ENCODE measurements at places on chromosomes 3 and 15.

DNA sequence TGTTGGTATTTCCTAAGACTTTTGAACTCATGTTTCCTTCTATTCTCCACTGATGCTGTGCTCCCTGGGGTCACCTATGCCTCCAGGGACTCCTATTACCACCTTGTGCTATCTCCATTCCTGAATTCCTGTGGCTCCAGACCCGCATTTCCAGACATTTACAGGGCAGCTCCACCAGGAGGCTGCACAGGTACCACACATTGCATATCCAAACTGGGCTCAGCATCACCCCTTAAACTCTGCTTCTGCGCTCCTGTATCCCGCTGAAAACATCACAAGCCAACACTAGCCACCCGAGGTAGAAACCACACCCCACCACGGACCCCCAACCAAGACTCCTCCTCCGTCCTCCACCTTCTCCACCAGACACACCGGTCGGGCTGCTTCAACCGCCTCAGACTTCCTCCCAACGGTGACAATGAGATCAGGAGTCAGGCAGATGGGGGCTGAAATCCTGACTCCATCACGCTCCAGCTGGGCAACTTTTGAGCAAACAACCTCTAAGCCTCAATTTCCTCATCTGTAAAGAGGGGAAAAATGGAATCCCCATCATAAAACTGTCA lies 10.4 kb downstream of the TNK2 start:
- H3K36me3 ChIP-seq: no peaks in the 10 kb centered on the region
- H3K4me1 ChIP-seq: peaks cover 26% of the 10 kb centered on the region
- no peak overlapping the region for H3K27ac ChIP-seq
- DNase-seq: no peak
- no peaks in the 10 kb centered on the region for H3K27me3 ChIP-seq

DNA sequence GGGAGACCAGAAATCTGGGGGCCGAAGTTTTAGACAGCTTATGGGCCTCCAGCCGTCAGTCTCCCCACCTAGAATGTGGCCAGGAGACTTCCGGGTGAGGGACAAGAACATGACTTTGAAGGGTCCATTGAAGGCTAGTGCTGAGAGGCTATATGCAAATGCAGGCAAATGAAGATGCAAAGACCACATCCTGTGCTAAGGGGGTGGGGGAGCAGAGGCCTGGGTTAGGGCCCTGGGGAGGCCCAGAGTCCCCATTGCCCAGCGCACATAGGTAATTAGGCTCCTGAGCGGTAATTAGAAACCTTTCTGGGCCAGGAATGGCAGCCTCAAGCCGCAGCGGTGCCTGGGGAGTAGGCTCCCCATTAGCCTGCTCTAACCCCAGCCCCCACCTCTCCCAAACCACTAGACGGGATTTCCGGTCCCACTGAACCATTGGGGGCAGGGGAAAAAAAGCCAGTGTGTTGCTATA lies 6.8 kb downstream of the CSK start:
- no peaks in the 10 kb centered on the region for H3K36me3 ChIP-seq
- peaks cover 57% of the 10 kb centered on the region for H3K4me1 ChIP-seq
- DNase-seq: no peak
- H3K27ac ChIP-seq: peak overlapping the region; percentile 49
- no peaks in the 10 kb centered on the region for H3K27me3 ChIP-seq
- H3K4me3 ChIP-seq: no peak overlapping the region

- peak overlapping the region; percentile 87 for H3K27ac ChIP-seq
- H3K4me3 ChIP-seq: peak overlapping the region; percentile 80
- DNase-seq: no peak
- H3K27me3 ChIP-seq: no peaks in the 10 kb centered on the region
- no peaks in the 10 kb centered on the region for H3K36me3 ChIP-seq
These were observed 16.4 kb downstream of the MYL3 start for GRCh38 chr3:46846624-46847542.

- H3K4me1 ChIP-seq: no peaks in the 10 kb centered on the region
- no peak overlapping the region for H3K4me3 ChIP-seq
- no peak for DNase-seq
- H3K27me3 ChIP-seq: no peaks in the 10 kb centered on the region
- no peak overlapping the region for H3K27ac ChIP-seq
These were observed 242.9 kb upstream of the BCHE start for GRCh38 chr3:166080096-166080495.

GRCh38 chr3:132009241-132009640 lies 25.6 kb downstream of the CPNE4 start:
- no peak overlapping the region for H3K27ac ChIP-seq
- no peak for DNase-seq
- no peak overlapping the region for H3K4me3 ChIP-seq
- no peaks in the 10 kb centered on the region for H3K27me3 ChIP-seq
- H3K4me1 ChIP-seq: no peaks in the 10 kb centered on the region

DNA sequence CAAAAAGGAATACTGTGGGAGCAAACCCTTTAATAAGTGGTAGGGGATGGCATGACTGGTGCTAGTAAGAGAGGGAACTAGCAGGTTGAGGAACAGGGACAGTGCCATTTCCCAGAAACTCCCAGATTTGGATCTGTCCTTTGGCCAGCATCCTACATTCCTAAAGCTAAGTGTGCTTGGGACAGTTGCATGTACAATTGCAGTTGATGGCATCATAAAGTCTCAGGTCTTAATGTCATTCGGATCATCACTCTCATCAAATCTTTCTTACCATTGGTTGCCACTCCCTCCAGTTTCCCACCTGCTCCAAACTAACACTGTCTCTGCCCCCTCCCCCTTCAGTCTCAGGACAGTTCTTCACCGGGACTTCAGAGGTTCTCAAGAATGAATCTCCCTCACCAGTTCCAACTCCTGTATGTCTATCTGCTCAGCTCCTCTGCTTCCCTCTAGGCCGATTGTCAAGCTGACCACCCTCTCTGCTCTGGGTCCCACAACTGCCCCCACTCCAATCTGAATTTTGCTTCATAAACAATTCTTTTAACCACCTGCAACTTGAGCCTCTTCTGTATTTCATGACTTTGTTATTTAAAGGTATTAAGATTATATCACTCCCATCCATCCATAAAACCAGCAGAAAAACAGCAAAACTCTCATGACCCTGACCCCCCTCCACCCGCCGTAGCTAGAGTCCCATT lies 260.8 kb downstream of the CGGBP1 start:
- peaks cover 2% of the 10 kb centered on the region for H3K27me3 ChIP-seq
- DNase-seq: no peak
- H3K4me3 ChIP-seq: no peak overlapping the region
- no peak overlapping the region for H3K27ac ChIP-seq

DNA sequence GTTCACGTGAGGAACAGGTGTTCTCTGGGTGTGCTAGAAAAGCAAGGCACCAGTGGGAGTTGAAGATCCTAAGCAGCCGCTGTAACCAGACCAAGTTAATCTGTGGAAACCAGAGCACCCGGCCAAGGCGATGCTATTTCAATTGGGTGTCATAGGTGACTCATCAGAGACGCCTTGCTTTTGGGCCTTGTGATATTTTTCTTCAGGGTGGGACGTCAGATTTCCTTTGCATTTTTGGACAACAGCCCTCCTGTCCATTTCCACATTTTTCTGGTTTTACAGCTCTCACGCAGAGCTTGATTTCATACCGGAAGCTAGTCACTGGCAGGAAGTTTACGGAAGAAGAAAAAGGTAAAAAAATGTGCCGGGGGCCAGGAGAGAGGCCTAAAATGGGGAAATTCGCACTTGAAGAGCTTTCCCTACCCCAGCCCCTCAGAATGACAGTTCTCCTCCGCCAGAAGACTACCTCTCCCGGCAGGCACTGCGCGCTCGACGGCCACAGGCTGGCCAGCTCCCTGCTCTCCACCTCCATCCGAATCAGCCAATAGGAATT lies 471 bp upstream of the KBTBD8 start:
- H3K27me3 ChIP-seq: no peaks in the 10 kb centered on the region
- H3K4me3 ChIP-seq: peak overlapping the region; percentile 21
- H3K36me3 ChIP-seq: no peaks in the 10 kb centered on the region

DNA sequence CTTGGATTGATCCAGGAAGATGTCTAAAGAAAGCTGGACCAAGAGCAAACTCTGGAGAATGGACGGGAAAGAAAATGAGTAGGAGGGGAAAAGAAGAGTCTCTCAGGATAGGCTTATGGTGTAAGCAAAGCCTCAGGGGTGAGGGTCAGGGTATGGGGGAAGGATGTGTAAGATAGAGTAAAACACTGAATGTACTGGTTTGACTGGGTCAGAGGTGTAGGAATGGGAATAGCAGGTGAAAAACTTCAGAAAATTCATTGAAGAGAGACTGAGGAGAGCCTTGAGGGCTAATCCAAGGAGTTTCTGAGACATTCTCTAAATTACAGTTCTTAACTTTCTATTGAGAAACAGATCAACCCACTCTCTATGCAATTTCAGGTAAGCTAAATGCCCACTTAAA lies 857.3 kb downstream of the FHIT start:
- no peaks in the 10 kb centered on the region for H3K36me3 ChIP-seq
- DNase-seq: no peak

GRCh38 chr3:13415997-13416793 lies 3.9 kb downstream of the NUP210 start:
- DNase-seq: no peak
- no peak overlapping the region for H3K4me3 ChIP-seq
- H3K36me3 ChIP-seq: no peaks in the 10 kb centered on the region
- H3K27me3 ChIP-seq: no peaks in the 10 kb centered on the region
- H3K4me1 ChIP-seq: peaks cover 5% of the 10 kb centered on the region
- no peak overlapping the region for H3K27ac ChIP-seq

GRCh38 chr3:111972891-111973290 lies 5.9 kb upstream of the ABHD10 start:
- H3K27me3 ChIP-seq: no peaks in the 10 kb centered on the region
- H3K27ac ChIP-seq: no peak overlapping the region
- peaks cover 14% of the 10 kb centered on the region for H3K36me3 ChIP-seq
- no peak for DNase-seq
- H3K4me1 ChIP-seq: no peaks in the 10 kb centered on the region
- H3K4me3 ChIP-seq: no peak overlapping the region

DNA sequence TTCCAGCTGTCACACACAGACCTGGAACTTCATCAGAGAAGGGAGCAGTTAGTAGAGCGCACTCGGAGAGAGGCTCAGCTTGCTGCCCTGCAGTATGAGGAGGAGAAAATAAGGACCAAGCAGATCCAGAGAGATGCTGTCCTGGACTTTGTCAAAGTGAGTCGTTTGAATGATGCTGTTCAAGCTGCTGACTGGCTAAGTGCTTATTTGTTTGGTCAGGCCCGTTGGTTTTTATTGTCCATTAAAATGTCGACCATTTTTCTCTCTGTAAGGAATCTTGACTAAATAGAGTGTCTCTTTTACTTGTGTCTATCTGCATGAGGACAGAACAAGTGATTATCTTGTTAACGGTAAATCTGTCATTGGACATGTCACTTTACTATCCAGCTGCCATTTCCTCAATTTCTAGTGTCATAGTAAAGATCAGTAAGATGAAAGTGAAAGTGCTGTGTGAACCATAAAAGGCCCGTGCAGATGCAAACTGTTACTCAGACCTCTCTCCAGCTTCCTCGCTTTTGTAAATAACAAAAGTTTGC lies 56.9 kb downstream of the LRCH3 start:
- no peak for DNase-seq
- H3K36me3 ChIP-seq: peaks cover 26% of the 10 kb centered on the region
- H3K4me1 ChIP-seq: no peaks in the 10 kb centered on the region
- peak overlapping the region; percentile 61 for H3K27ac ChIP-seq
- peak overlapping the region; percentile 38 for H3K4me3 ChIP-seq

- peaks cover 44% of the 10 kb centered on the region for H3K36me3 ChIP-seq
- no peaks in the 10 kb centered on the region for H3K27me3 ChIP-seq
- no peak overlapping the region for H3K4me3 ChIP-seq
- peak; percentile 46 for DNase-seq
- no peak overlapping the region for H3K27ac ChIP-seq
- no peaks in the 10 kb centered on the region for H3K4me1 ChIP-seq
These were observed 44.4 kb downstream of the AQP9 start for GRCh38 chr15:58182460-58183163.

GRCh38 chr15:87572381-87572910 lies 684.1 kb downstream of the NTRK3 start:
- H3K4me1 ChIP-seq: no peaks in the 10 kb centered on the region
- no peak for DNase-seq
- H3K36me3 ChIP-seq: no peaks in the 10 kb centered on the region
- no peak overlapping the region for H3K27ac ChIP-seq
- no peaks in the 10 kb centered on the region for H3K27me3 ChIP-seq

GRCh38 chr15:51856714-51857380 lies 27.4 kb downstream of the TMOD3 start:
- no peaks in the 10 kb centered on the region for H3K36me3 ChIP-seq
- no peaks in the 10 kb centered on the region for H3K27me3 ChIP-seq
- H3K4me3 ChIP-seq: no peak overlapping the region
- no peak overlapping the region for H3K27ac ChIP-seq

DNA sequence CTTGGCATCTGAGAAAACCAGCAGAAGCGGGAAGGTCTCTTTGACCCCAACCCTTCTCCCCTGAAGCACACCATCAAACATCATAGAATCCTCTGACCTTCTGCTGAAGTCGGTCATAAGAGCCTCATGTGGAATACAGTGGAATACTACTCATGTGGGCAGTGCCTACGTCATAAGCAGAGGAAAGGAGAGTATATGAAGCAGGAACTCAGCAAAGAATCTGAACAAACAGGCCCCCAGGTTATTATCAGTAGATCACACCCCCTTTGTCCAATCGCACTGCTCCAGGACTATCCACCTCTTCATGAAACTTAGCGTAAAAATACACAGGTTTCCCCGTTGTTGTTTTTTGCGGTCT lies 394.1 kb upstream of the PROK2 start:
- no peak overlapping the region for H3K27ac ChIP-seq
- H3K27me3 ChIP-seq: no peaks in the 10 kb centered on the region
- no peak for DNase-seq
- no peak overlapping the region for H3K4me3 ChIP-seq
- peaks cover 8% of the 10 kb centered on the region for H3K4me1 ChIP-seq
- no peaks in the 10 kb centered on the region for H3K36me3 ChIP-seq

GRCh38 chr3:112084980-112085705 lies 1.0 kb upstream of the C3orf52 start:
- DNase-seq: no peak
- no peak overlapping the region for H3K27ac ChIP-seq
- no peak overlapping the region for H3K4me3 ChIP-seq
- no peaks in the 10 kb centered on the region for H3K27me3 ChIP-seq
- no peaks in the 10 kb centered on the region for H3K4me1 ChIP-seq

GRCh38 chr3:58135712-58136543 lies 74.8 kb downstream of the DNASE1L3 start:
- H3K36me3 ChIP-seq: peaks cover 65% of the 10 kb centered on the region
- H3K27me3 ChIP-seq: no peaks in the 10 kb centered on the region
- no peak overlapping the region for H3K4me3 ChIP-seq
- no peaks in the 10 kb centered on the region for H3K4me1 ChIP-seq
- H3K27ac ChIP-seq: no peak overlapping the region

- no peaks in the 10 kb centered on the region for H3K27me3 ChIP-seq
- no peak overlapping the region for H3K4me3 ChIP-seq
- no peak overlapping the region for H3K27ac ChIP-seq
- H3K4me1 ChIP-seq: no peaks in the 10 kb centered on the region
- no peak for DNase-seq
These were observed 8.4 kb downstream of the SLC6A11 start for GRCh38 chr3:10824468-10824867.

- no peaks in the 10 kb centered on the region for H3K27me3 ChIP-seq
- no peaks in the 10 kb centered on the region for H3K36me3 ChIP-seq
- no peaks in the 10 kb centered on the region for H3K4me1 ChIP-seq
- H3K27ac ChIP-seq: no peak overlapping the region
These were observed 18.4 kb upstream of the TOPAZ1 start for GRCh38 chr3:44223299-44223698.

Measured in liver (tissue), 10 donors.